ENCODE measurements at places on chromosomes 1 and 21.

GRCh38 chr1:43978264-43978550, 803 bp upstream of the B4GALT2 start:
- no peak for DNase-seq

GRCh38 chr1:59526240-59526639, 229.3 kb downstream of the FGGY start:
- no peak for DNase-seq

DNA sequence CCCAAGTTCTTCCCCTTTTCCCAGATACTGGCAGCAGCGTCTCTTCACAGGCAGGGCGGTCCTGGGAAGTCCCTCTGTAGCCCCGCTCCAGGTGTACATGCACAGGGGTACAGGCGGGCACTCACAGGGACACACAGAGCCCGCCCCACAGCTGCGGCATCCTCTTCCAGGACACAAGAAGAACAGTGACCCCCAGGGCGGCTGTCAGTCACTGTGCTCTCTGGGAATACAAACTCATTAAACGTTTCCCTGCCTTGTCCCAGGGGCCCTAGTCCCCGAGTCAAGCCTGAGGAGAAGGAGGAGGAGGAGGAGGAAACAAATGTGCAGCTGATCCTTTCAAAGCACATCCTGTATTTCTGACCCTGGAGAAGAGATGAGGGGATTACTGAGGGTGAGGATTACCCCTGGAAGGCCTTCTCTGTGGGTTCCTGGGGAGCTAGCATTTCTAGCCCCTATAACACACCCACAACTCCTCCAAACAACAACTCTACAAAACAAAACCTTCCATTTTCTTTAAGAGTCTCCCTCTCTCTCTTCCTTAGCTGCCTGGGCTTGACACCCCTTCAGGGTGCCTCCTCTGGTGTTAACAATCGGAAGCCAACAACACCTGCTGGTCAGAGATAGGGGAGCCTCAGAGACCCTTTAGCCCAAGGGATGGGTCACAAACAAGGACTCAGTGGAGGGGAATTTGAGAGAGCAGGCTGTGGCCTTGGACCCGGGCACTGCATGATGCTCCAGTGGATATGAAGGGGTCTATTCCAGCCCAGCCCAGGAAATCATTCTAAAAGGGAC, 28.4 kb upstream of the DMBX1 start:
- DNase-seq: no peak

DNA sequence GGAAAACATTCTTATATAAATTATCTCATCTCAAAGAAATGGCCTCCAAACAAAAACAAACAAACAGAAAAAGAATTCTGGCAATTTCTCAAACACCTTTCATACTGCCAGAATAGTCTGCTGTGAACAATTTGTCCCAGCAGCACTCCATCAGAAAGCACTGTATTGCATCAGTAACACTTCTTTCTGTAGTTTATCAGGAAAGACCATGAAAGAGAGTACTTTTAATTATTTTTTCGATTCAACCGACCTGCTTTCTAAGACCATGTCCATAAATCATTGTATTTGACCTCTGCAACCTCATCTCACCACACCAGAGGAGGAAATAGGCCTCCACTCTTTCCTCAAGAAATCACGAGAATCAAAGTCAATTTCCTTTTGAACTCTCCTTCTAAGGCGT, 1579.9 kb downstream of the MRPL39 start:
- no peak for DNase-seq

All from ovary (tissue), 10 donors.